ENCODE measurements at places on chromosomes 12 and 14.

GRCh38 chr12:6626654-6627283 is 9.0 kb downstream of the LPAR5 start:
- no peak for DNase-seq

- no peak for DNase-seq
These were observed 19.5 kb downstream of the CCDC88C start for GRCh38 chr14:91397965-91398591.

- DNase-seq, result no peak
These were observed 967.9 kb downstream of the FSCB start for GRCh38 chr14:43539210-43539609.

GRCh38 chr12:107523775-107524535 is 161.6 kb upstream of the PWP1 start:
- no peak for DNase-seq

- no peak for DNase-seq
These were observed 1.7 kb downstream of the NUDT4 start for GRCh38 chr12:93379326-93379980.

DNA sequence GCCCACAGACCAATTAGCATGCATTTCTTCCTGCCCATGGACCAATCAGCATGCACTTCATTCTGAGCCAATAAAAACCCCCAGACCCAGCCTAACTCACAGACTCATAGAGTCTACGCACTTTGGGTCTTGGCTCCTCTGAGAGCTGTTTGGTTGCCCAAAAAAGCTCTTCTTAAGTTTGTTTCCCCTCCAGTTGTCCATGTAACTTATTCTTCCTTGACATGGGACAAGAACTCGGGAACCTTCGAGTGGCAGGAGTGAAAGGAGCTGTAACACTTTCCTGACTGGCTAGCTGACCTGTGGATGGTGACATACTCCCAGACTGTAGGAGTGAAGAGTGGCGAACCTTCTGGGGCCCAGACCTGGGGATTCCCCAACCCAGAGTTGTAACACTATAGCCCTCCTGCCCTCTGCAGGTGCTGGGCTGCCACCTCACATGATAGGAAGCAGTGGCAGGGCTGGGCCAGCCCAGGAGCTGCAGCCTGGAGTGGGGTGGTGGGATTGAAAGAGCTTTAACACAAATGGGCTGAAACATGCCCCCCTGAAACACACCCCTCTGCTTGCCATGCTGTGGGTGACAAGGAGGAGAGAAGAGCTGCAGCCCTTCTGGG is 4.4 kb upstream of the BTBD7 start:
- DNase-seq, result no peak

DNA sequence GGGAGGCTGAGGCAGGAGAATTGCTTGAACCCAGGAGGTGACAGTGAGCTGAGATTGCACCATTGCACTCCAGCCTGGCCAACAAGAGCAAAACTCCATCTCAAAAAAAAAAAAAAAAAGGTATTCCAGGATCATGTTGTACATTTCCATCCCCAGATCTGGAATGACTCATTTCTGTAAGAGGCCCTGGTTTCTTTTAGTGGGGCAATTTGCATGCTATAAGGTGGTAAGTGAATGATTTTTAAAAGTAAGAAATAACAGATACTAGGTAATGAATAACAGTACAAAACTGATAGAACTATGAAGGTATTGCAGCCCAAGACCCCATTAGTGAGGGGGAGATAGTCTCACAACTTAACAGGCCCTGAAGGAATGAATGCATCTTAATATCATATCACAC is 17.7 kb upstream of the ADCK1 start:
- DNase-seq, result no peak

DNA sequence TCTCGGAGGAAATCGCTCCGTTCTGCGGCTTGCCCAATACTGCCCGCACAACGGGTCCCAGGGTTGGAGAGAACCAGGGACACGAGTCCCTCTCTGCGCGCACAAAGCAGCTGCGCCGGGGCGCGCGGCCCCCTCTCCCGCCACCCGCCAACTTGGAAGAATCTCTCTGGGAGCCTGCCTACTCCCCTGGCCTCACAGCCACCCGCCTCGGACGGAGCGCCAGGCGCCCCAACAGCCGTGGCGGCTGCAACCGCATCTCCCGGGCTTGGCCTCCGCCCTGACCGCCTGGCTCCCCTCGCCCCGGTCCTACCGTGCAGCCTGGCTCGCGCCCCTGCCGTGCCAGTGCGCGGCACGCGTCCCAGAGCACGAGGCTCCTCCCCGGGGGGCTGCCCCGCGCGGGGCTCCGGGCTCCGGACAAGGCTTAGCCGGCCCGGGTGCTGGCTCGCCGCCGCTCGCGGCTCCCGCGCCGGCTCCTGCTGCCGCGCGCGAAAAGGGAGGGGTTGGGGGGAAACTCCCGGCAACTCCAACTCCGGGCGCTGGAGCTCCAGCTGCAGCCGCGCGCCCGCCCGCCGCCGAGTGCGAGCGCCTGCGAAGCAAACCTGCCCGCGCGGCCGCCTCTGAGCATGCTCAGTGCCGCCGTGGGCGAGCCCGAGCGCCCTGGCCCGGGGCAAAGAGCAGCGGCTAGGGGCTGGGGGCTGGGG is at the start of gene STXBP6:
STXBP6 (minus strand) TSS at position 580 of the 701 bp plus-strand sequence. CDS start 75,329 bp downstream, outside the sequence.
- DNase-seq, result no peak

DNA sequence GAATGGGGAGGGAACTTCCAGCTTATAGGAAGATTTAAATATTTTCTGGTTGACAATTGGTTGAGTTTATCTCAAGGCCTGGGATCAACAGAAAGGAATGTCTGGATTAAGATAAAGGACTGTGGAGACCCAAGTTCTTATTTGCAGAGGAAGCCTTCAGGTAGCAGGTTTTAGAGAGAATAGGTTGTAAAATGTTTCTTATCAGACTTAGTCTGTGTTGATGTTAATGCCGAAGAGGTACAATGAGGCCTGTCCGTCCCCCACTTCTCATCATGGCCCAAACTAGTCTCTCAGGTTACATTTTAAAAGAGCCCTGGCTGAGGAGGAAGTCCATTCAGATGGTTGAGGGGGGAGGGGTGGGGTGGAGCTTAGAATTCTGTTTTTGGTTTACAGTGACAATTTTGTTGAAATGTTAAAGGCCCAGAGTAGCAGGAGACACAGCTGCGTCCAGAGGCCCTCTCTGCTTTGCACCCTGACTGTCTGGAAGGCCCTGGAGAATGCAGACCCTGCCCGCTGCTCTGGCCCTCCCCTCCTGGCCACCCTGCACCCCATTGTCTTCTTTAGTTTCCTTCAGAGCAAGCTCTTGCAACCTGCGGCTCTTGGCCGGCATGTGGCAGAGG is 672.5 kb upstream of the TMEM132C start:
- DNase-seq, result no peak

GRCh38 chr12:82437744-82438143 is 79.4 kb downstream of the METTL25 start:
- no peak for DNase-seq

DNA sequence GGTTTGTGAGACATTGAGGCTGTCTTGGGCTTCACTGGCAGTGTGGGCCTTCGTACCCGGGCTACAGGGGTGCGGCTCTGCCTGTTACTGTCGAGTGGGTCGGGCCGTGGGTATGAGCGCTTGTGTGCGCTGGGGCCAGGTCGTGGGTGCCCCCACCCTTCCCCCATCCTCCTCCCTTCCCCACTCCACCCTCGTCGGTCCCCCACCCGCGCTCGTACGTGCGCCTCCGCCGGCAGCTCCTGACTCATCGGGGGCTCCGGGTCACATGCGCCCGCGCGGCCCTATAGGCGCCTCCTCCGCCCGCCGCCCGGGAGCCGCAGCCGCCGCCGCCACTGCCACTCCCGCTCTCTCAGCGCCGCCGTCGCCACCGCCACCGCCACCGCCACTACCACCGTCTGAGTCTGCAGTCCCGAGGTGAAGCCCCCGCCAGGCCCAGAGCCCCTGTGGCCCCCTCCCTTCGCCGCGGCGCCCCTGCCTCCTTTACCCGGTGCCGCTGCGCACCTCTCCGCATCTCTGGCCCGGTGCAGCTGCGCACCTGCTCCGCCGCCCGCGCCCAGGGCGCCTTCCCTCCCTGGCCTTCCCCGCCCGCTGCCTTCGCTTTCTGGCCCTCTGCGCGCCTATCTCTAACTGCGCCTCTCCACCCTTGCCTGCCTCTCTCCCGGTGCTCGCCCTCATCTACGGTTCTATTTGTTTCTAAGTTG is at the start of gene ENO2:
ENO2 (plus strand) TSS at position 335 of the 701 bp plus-strand sequence. CDS start 1,253 bp downstream, outside the sequence.
- DNase-seq, result peak; percentile 81

DNA sequence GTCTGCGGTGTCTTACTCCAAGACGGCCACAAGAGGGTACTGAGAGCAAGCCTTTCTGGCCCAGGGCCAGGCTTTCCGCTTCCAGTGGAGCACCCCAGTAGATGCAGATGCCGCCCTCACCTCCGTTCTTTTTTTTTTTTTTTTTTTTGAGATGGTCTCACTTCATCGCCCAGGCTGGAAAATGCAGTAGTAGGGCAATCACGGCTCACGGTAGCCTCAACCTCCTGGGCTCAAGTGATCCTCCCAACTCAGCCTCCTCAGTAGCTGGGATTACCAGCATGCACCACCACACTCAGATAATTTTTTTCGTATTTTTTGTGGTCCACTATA is 5.6 kb upstream of the LBHD2 start:
- peak; percentile 73 for DNase-seq

- peak; percentile 31 for DNase-seq
These were observed 103.8 kb upstream of the FKBP4 start for GRCh38 chr12:2691006-2691344.

DNA sequence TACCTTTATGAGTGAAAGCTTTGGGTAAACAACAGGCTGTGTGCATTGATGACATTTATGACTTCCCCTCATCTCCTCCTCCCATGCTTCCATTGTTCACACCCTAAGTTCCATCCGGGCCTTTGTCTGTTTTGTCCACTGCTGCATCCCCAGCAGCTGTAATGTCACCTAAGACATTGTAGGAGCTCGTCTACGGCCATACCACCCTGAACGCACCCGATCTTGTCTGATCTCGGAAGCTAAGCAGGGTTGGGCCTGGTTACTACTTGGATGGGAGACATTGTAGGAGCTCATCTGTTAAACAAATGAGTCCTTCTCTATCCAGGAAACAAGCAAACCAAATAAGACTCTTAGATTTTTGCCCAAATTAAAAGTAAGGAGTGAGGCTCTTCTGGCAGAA is 40.4 kb upstream of the SYCP3 start:
- no peak for DNase-seq

DNA sequence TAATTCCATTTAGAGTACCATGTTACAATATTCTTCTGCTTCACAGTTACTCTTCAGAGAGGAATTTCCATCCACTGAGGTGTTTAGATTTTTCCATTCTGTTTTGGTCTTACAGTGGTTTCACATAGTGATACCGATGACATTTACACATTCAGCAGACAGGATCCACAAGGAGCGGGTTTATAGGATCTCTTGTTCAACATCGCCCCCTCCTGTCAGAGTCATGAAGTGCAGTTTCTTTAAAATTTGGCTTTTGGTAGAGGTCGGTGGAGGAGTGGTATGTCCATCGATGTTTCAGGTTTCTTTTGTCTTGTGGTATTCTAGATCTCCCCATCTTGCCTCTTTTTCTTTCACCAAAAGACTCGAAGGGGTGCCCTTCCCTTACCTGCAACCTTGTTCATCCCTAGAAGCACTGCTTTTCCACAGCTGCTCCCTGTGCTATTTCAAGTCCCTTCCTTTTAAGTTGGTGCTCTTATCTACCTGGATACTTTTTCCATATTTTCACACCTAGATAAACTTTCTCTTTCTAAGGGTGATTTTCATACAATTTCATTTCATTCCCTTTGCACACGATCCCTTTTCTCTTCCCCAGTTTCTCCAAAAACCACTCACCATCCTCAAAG is 181.3 kb downstream of the ITPR2 start:
- DNase-seq, result no peak

GRCh38 chr12:38788106-38788505 is 117.3 kb downstream of the CPNE8 start:
- no peak for DNase-seq

DNA sequence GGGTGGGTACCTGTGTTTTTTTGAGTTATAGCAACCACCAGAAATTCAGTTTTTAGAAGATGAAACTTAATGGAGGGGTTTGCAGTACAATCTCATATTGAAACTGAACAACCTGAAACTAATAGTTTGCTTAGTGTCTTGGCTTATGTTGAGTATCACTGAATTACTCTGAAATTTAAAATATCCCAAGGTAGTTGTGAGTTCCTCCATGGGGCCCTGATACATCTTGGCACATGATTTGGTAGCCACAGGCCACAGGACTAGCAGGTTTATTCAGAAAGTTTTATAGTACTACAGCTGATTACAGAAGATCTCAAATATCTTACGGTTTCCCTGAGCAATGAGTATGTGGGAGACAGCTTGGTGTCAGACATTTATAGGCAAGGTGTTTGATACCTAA is 10.4 kb downstream of the PTGES3 start:
- DNase-seq, result no peak

GRCh38 chr14:92004062-92004461 is 35.8 kb downstream of the TRIP11 start:
- no peak for DNase-seq

- DNase-seq, result no peak
These were observed 58.5 kb downstream of the SLC4A8 start for GRCh38 chr12:51482929-51483697.

DNA sequence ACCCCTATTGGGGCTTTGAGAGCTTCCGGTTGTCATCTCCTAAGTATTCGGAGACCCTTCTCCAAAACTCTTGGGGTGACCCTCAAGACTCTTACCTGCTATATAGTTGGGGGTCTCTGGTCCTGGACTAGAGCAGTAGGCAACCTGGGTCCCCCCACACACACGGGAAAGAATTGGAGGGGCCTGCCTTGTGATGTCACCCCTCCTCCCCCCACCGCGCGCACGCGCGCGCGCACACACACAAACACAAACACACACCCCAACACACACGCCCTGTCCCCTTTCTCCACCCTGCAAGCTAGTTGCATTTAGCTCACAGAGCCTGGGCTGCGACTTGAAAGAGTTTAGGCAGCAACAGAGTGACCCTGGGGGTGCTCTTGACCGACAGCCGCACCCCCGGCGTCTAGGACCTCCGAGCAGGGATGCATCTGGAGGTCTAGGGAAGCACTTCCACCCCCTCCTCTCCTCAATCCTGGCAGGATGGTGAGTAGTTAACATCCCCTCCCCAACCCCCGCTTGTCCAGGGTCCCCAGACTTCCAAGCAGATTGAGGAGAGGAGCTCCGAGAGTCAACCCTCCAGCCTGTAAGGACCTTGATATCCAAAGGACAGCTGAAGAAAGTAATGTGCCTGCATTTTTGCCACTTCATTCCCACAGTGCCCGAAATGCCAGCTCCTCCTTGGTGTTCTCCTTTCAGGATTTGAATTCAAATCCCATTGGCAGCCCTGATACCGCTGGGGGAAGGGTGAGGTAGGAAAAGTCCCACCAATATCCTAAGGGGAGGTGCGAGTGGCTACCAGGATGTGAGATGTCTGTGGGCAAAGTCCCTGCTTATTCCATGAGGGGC is 1.4 kb upstream of the DNAJC14 start:
- no peak for DNase-seq

- DNase-seq, result no peak
These were observed 24.4 kb downstream of the JAG2 start for GRCh38 chr14:105144026-105144665.

- DNase-seq, result no peak
These were observed 272.0 kb upstream of the DIO2 start for GRCh38 chr14:80483331-80483730.
